ENCODE measurements at places on chromosomes 6 and 20. TPM values are rescaled to one million over a fixed set of nuclear protein-coding genes. Genes with fewer than 3 reads are reported as not detected.

Gene IL17A
- total RNA-seq = not detected

Gene ANKRD6
- 18.1 TPM for total RNA-seq

Gene XPO5
- 17.6 TPM for total RNA-seq

Gene TNFAIP3
- total RNA-seq = 7.0 TPM

Gene TTK
- total RNA-seq = 35.9 TPM

Gene NHLRC1
- total RNA-seq = 3.0 TPM

Gene C2
- 4.4 TPM for total RNA-seq

Gene ADGB
- not detected for total RNA-seq

Gene ABHD16B
- total RNA-seq = not detected

Gene TBC1D32
- total RNA-seq = 45.5 TPM

Gene STX11
- total RNA-seq = 0.16 TPM

Gene IFNGR1
- total RNA-seq = 58.5 TPM

Gene RAET1G
- 0.82 TPM for total RNA-seq

Gene FLRT3
- 0.54 TPM for total RNA-seq

Gene MRAP2
- 0.33 TPM for total RNA-seq

Gene SLC26A8
- not detected for total RNA-seq

Gene KIF25
- not detected for total RNA-seq

Gene ZSCAN16
- 2.9 TPM for total RNA-seq

Gene KCNB1
- total RNA-seq = 0.41 TPM

Gene HSF2
- 36.5 TPM for total RNA-seq

Gene ECT2L
- total RNA-seq = under 0.01 TPM

Gene CYP39A1
- 4.7 TPM for total RNA-seq
